ENCODE measurements at places on chromosomes 2 and 18.
A peak's percentile ranks its signal among the peaks of the same experiment; 100 is the strongest.

GRCh38 chr18:4986066-4986465 is 211.0 kb downstream of the AKAIN1 start:
- no peak for DNase-seq

DNA sequence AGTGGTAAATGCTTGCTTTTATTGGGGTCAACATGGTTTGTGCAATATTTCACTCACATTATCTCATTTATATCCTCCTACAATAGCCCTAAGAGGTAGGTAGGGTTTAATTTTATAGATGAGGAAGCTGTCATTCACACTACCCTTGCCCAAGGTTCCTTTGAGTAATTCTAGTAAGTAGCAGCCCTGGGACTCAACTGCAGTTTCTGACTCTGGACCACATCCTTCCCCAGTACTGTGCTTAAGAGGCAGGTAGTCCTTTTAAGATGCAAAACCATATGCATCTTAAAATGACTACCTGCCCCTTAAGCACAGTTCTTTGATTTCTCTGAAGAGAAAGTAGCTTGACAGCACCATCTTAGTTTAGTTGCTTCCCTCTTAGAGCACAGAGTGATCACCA is 15.7 kb upstream of the NT5C1B start:
- no peak for DNase-seq

- DNase-seq = no peak
Observed at GRCh38 chr2:239522002-239522739, 121.4 kb upstream of the HDAC4 start.

DNA sequence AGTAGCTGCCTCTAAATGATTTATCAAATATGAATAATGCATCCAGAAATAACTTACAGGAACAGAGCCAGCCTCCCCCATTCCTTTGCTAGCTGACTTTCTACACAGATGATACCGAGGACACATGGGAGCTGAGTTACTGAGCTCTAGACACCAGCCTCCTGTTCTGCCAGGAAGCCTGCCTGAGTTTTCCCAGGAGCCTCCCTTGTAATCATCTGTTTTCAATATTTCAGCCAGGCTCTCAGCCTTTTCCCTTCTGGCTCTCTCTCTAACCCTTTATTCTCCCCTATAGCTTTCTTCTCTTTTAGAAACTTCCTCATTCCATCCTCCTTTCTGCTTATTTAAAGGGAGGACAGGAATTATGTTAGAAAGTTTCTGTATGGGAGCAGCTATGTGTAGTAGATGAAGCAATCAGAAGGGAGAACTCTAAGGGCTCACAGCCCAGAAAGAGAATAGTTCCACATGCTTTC is 911.6 kb downstream of the TDRD15 start:
- DNase-seq = no peak

GRCh38 chr2:126370201-126370600 is 285.8 kb upstream of the GYPC start:
- no peak for DNase-seq

DNA sequence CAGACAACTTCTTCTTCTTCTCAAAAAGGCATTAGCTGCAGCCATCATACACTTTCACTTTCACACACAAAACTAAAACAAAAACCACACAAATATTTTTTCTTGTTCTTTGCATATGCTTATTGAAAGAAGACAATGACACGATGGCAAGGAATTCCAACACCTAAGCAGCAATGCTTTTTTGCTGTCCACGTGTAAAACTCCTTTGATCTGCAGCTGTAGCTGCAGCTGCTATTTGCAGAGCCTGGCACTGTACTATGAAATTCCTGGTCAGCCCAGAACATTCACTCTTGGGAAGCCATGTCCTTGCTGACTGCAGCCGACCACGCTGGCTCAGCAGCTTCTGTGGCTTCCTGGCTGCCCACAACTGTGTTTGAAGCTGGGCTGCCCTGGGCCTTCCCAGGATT is 316.2 kb downstream of the CDH2 start:
- peak; percentile 39 for DNase-seq

- no peak for DNase-seq
Observed at GRCh38 chr2:64376926-64377325, 77.0 kb upstream of the LGALSL start.

DNA sequence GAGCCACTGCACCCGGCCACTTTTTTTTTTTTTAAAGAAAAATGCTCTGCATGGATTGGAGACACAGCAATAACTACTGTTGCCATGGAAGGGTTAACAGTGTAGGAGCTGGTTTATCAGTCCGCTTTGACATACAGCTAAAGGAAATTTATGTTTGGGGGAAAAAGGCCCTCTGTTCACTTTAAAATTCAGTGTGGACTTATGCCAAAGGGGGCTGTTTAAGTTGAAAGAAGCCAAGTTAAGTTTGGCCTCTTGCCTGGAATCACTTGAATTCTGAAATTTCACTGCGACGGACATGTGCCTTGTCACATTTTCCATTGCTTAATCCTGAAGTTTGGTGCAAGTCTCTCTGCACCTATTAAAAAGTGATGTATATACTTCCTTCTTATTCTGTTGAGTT is 3.1 kb downstream of the KCNE4 start:
- no peak for DNase-seq

- DNase-seq = no peak
Observed at GRCh38 chr2:159201360-159202063, 85.0 kb downstream of the WDSUB1 start.

DNA sequence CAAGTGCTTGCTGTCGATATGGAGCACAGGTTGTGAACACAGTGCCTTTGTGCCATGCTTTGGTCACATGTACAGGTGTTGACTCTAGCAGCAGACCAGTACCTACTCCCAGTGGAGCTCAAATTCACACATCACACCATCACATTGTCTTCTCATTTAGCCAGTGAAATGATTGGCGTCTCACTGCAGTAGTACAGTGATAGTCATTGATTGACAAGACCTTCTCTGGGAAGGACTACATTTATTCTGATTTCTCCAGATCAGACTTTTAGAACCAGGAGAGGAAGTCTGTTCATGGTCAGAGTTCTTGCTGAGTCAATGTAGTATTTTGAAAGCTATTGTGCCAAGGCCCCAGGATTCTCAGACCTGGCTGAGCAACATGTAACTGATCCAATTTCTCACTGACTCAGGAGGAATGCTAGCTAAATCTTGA is 75.2 kb downstream of the FMNL2 start:
- no peak for DNase-seq

DNA sequence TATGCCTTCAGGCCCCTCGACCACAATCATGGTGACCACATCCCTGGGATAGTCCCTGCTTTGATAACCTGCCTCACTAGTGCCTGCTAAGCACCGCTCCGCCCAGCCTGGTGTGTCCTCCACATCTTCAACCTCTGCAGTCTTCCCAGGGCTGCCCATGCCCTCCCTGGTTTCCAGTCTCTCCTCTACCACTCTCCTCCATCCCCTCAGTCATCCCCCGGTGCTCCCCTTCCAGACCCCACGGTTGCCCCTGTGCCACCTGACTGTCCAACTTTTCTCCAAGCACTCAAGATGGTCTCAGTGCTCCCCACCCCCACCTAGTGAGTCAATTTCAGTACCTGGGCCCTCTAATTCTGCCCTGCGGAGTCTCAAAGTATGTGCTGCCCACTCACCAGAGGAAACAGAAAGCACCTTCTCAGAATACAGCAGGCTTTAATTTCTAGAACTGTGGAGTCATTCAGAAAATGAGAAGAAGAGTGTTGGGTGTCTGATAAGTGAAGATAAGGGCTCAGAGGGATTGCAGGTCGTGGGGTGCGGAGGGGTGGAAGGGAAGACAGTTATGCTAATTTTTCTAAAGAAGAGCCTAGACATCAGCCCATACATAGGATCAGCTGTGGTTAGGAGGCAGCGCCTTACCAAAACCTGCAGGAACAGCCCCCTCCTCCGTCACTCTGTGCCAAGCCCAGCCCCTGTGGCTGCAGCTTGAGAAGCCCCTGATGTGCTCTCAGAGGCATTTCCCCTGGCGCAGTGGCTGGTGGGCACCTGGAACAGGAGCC is 53.6 kb upstream of the CAB39 start:
- no peak for DNase-seq

- peak; percentile 51 for DNase-seq
Observed at GRCh38 chr18:49100226-49100968, 149.6 kb upstream of the SMAD7 start.

DNA sequence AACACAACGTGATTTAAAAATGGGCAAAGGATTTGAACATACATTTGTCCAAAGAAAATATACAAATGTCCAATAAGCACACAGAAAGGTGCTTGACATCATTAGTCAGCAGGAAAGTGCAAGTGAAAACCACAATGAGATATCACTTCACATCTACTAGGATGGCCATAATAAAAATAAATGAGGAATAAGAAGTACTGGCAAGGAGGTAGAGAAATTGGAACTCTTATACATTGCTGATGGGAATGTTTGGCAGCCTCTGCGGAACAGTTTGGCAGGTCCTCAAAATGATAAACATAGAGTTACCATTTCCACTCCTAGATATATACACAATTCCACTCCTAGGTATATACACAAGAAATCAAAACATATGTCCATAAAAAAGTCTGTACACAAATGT is 51.0 kb upstream of the PGAP1 start:
- DNase-seq = no peak

DNA sequence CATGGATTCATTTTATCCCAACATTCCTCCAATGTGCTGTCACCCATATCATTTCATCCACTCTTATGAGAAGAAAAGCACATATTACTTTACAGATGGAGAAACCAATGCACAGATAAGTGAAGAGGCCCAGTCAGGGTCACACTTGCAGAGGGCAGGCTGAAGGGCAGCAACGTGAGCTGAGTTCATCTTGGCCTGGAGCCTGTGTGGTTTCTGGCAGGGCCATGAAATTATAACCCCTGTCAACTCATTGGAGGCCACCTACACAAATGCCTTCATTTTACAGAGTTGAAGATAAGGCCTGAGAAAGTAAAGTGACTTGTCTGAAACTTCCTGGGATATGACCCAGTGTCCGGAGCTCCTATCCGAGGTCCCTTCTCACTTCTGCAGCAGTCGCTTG is 88.4 kb upstream of the NRP2 start:
- DNase-seq = no peak

DNA sequence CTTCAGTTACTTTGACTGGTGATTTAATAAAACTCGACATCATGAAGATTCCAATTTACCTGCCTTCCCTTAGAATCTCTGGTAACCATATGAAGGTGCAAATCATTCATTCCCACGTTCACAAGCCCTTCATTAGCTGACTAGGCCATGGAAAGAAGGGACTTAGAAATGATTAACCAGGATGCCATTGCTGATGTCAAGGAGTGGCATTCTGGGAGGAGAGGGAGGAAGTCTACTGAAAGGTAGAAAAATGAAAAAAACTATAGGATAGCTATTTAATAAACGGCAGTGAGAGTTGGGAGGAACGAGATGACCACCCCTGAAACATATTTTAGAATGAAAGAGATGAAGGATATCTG is 1.4 kb downstream of the ATIC start:
- DNase-seq = no peak

DNA sequence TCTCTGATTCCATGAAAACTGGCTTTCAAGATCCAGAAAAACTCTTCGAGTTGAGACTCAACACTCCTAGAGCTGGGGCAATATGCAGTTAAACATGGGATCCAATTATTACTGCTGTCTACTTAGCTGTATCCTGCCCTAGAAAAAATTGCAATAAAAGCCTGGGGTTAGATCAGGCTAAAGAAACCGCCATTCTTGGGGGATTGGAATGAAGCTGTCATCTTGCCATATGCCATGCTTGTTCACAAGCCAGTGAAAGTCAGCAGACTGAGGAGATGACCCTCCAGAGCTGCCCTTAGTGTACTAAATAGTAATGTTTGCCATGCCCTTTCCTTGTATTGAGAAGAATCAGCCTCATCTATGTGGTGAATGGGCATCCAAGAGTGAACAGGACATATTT is 30.9 kb upstream of the CYP26B1 start:
- no peak for DNase-seq

DNA sequence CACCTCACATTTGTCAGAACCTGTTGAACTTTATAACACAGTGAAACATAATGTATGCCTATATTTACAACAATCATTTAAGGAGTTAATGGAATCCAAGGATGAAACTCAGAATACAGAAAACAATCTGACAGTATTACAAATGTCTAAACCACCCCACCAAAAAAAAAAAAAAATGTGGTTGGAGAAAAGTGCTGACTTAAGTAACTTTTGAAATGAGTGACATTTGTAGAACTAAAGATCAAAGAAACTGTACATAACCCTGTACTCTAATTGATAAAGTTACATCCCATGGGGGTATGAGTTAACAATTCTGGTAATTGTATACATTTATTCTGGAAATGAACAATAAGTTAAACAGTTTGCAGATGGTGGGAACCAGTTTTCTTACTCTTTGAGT is 372.1 kb upstream of the TMEFF2 start:
- no peak for DNase-seq

DNA sequence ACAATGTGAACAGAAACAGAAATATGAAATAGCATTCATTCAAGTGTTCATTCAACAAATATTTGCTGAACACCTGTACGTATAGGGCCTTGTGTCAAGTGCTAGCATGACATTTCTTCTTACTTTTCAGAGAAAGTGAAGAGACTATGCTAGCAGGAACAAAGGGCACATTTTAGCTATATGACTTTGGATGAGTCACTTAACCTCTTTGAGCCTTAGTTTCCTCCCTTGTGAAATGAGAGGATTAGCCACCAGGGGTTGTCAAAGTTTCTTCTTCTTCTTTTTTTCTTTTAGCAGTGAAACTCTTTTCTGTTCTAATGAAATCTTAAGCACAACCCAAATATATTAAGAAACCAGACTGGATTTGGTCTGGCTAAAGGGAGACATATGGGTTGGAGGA is 53.1 kb downstream of the FIGN start:
- no peak for DNase-seq

DNA sequence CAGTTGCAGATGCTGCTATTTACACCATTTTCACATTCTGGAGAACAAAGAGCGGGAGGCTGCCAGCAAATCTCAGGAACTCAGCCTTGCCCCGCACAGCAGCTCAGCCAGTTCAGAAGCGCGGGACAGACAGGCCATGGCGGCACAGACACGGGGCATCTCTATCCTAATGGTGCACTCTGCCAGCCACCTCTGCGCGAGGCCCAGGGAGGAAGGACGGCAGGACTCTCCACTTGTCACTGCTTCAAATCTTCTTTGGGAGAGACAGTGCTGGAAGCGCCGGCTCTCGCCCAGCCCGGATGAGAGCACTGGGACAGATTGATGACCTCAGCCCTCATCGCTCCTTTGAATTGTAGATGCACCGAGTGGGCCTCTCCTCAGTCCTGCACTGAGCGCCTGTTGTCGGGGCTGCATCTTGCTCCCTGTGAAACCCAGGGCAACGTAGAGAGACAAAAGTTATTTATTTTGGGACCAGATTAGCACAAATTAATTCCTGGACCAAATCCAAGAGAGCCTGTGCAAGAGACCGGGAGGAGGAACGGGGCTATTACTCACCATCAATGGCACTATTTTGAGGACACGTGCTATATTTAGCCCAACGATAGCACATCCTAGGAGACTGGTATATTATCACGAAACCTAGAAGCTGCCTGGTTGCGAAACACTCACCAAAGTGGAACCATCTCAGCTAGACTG is 211.4 kb upstream of the SMIM21 start:
- DNase-seq = no peak

DNA sequence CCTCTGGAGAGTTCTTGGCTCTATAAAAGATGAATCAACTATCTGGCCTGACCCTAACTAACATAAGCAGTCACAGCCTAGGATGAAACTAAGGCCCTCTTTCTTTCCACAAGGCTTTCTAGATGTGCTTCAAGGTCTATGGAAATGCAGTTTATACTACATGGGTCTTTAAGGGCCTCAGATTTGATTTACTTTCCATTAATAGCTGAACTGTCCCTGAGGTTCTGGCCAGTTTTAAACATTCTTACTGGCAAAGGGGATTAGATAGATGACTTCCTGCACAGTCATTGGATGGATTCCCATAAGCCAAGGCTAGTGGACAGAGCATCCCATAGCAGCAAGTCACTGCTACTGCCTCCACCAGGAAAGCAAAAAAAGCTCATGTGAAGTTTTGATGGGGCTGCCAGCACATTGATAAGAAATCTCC is 38.1 kb upstream of the LCLAT1 start:
- DNase-seq = no peak

All from kidney epithelial cell (primary cell).